ENCODE measurements at places on chromosomes 1 and 21.

DNA sequence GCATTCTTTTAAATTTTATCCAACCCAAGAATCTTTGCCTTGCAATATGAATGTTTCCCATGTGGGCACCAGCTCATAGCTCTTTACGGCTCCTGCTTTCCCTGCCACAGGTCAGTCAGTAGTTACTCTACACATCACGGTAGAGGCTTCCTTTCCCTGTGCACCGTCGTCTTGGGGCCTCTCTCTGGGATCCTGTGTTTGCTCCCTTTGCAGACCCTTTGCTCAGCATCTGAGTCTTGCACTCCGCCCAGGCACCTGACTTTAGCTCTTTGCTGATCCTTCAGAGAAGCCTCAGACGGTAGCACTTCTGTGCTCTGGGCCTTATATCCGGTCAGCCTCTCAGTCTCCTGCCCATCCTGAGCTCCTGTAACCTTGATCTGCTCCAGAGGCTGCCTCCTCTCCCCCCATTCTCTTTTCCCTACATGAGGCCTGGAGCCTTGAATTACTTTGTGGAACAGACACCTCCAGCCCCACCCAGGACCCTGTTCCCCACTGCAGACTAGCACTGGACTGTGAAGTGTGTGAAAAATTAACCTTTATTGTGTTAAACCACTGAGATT, 183.5 kb upstream of the HMGB4 start:
- DNase-seq: no peak

DNA sequence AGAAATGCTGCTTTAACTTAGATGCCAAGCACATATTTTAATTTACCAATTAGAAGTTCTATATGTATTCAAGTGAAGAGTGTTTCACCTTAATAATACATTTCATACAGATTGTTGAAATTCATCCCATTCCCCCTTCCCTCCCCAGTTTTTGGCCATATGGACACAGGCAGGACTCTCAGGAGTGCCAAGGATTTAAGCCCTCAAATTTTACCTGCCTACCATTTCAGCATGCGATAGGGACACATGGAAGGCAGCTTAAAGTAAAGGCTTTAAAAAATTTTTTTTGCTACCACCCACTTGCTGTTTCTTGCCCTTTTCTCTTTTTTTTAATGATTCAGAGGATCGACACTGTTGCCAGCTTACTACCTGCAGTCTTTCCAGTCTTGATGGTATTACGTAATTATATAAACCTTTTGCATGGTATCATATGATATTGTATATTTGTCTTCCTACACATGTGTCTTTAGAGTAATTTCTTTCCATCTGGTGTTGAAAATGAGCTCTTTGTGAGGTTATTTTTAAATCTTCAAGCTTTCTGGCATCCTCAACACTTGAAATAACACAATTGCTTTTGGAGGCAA, 7.0 kb downstream of the EPB41 start:
- no peak for DNase-seq

DNA sequence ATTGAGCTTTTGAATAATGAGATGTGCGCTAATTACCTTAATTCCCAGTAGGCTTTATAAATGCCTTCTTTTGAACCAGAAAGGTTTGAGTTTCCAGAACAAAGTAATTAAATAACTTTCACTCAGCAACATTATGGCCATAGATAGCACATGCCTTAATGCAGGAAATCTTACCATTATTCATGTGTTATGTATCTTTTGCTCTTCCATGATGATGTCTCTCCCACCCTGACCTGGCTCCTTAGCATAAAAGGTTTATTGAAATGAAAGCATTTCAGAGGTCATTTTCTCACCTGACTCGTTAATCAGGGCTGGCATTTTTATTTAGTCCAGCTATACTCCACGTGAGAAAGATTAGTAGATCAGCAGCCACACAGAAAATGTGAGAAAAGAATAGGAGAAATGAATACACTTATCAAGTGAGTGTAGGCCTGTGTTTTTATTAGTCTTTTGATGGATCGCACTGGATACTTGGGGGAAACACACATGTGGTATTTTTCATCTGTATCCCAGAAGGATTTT, 180.2 kb downstream of the ATP6V1G3 start:
- DNase-seq: no peak

DNA sequence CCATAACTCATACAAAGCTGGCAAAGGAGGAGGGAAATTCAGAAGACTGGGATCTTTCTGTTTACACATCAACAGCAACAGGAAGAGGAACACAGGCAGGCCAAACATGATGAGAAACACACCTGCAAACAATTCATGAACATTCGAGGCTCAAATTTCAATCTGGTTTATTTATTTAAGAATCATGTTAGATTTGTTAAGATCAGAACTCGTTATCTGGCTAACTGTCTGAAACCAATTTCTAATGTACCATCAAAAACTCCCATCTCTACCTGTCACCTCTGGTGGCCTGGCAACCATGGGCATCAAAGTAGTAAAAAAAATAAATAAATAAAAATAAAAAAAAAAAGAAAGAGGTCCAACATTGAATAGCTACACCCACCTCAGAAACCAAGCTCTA, 9.8 kb downstream of the LBR start:
- no peak for DNase-seq

GRCh38 chr1:94554580-94554979, 13.0 kb upstream of the F3 start:
- DNase-seq: no peak

GRCh38 chr1:67683766-67684525, 1.1 kb upstream of the GADD45A start:
- no peak for DNase-seq

DNA sequence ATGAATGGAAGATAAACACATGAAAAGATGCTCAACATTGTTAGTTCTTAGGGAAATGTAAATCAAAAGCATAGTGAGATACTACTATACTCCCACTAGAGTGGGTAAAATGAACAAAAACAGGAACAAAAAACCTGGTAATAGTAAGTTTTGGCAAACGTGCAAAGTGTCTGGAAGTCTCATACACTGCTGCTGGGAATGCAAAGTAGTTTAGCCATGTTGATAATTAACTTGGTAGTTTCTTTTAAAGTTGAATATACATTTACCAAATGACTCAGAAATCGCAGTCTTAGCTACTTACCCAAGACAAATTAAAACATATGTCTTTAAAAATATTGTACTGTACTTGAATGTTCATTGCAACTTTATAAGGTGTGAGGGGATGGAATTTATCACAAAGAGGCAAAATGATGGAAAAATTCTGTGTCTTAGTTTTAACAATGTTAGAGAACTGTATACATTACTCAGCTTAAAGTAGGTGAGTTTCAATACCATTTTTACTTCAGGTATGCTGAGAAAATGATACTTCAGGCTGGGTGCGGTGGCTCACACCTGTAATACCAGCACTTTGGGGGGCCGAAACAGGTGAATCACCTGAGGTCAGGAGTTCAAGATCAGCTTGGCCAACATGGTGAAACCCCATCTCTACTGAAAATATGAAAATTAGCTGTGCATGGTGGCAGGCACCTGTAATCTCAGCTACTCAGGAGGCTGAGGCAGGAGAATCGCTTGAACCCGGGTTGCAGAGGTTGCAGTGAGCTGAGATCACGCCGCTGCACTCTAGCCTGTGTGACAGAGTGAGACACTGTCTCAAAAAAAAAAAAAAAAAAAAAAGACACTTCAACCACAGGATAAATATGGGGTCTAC, 102.3 kb downstream of the PDE4B start:
- DNase-seq: no peak

DNA sequence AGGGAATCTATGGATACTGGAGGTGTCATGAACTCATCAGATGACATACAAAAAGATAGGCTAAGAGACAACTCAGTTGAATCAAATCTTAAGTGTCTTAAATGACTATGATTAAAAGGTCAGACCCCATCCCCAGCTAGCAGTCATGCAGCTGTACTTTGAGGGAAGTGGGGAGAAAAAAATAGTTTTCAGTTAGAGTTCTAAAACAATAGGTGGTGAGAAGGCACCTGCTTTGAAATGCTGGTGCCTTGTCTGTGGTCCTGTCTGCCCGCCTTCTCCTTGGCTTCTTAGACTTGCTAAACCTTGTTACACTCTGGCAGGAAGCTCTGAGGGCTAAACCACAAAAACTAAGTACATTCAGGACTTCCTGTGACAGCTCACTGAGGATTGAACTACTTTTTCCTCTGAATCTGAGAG, 15.3 kb downstream of the CD2 start:
- DNase-seq: no peak

GRCh38 chr1:170674239-170674638, 10.3 kb downstream of the PRRX1 start:
- no peak for DNase-seq

- DNase-seq: no peak
Measured at GRCh38 chr1:24498589-24498988, 4.0 kb upstream of the RCAN3 start.

GRCh38 chr1:54627196-54627595, 3.9 kb upstream of the FAM151A start:
- no peak for DNase-seq

GRCh38 chr1:201061049-201061448, 37.5 kb upstream of the KIF21B start:
- DNase-seq: no peak

DNA sequence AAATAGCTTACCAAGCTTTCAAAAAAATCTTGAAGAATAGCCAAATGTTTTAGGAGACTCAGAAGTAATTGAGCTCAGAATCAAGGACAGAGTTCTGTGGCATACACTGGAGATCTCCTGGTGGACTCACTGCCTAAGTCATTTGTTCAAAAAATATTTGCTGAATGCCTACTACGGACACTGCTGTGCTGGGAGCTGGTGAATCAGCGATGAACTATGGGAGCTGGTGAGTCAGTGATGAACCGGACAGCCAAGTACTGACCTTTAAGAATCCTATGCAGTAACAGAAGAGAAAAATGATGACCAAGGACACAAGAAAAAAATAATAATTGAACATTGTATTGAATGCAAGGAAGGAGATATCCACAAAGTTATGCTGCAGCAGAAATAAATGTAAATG, 717.9 kb upstream of the CXADR start:
- DNase-seq: no peak

GRCh38 chr1:6667139-6667538, 34.5 kb downstream of the DNAJC11 start:
- DNase-seq: no peak

DNA sequence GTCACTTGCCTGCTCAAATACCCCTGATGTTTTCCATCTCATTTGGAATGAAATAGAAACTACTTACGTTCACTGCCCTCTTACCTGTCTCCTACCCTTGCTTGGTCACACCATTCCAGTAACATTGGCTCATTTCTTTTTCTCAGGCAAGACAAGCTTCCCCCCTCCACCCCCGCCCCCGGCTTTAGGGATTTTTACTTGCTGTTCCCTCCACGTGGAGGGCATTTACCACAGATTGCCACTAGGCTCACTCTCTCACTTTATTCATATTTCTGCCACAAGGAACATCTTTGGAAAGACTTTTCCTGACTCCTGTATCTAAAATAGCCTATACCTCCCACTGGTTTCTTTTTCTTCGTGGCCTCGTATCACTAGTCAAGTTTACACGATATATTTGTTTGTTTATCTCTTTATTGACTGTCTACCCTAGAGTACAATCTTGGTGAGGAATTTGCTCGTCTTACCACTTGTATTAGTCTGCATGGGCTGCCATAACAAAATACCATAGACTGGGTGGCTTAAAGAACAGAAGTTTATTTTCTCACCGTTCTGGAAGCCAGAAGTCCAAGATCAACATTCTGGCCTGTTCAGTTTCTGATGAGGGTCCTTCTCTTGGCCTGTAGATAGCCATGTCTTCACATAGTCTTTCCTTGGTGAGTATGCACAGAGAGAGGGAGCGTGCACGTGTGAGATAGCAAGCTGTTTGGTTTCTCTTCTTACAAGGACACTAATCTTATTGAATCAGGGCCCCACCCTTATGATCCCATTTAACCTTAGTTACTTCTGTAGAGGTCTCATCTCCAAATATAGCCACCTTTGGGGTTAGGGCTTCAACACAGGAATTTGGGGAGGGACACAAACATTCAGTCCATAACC, 126.2 kb downstream of the NRDC start:
- no peak for DNase-seq

GRCh38 chr1:27299385-27300271, 22.3 kb upstream of the TMEM222 start:
- DNase-seq: peak; percentile 32

DNA sequence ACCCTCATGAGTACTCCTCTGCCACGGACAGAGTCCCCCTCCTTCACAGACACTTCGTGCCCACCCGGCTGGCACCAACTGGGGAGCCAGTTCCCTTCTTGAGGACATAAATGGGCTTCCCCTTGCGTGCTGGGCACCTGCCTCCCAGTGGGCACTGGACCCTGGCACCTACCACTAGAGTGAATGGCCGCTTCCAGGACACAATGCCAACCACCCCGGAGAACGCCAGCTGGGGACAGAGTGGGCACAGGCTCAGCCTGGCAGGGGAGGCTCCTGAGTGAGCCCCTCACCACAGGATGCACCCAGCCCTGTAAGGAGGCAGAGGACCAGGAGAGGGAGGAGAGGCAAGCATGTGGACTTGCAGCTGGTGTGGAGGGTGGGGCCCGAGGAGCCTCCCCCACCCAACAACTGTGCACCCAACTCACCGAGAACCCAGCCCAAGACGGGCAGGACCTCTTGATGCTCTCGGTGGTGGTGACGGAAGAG, 1.0 kb downstream of the ENTREP3 start:
- DNase-seq: peak; percentile 40

- no peak for DNase-seq
Measured at GRCh38 chr1:40694353-40694874, 2.9 kb downstream of the NFYC start.

- no peak for DNase-seq
Measured at GRCh38 chr1:197390856-197391255, 122.8 kb downstream of the CRB1 start.

- DNase-seq: no peak
Measured at GRCh38 chr1:21118167-21118566, 58.5 kb downstream of the EIF4G3 start.

- DNase-seq: no peak
Measured at GRCh38 chr1:14887044-14887566, 266.4 kb upstream of the TMEM51 start.

Data from SK-N-DZ (cell line).